ENCODE measurements at places on chromosomes 7 and 10. TPM values are rescaled to one million over a fixed set of nuclear protein-coding genes. Genes with fewer than 3 reads are reported as not detected.

DNA sequence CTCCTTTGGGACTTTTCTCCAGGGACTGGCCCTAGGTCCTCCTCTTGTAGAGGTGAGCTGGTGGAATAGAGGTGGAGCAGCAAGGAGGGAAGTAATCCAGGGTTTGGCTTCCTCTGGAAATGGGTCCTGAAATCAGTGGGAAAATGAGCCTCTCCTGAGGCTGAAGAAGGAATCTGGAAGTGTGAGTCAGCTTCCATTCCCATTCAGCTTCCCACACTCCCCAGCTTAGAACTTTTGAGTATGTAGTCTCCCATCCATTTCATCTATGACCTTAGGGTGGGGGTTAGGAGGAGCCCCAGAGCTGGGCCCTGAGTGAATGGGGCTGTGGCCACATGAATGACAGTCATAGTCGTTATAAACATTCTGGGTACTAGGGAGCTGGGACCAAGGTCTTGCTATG is 17.7 kb downstream of the LDB1 start:
- DNase-seq: no peak

DNA sequence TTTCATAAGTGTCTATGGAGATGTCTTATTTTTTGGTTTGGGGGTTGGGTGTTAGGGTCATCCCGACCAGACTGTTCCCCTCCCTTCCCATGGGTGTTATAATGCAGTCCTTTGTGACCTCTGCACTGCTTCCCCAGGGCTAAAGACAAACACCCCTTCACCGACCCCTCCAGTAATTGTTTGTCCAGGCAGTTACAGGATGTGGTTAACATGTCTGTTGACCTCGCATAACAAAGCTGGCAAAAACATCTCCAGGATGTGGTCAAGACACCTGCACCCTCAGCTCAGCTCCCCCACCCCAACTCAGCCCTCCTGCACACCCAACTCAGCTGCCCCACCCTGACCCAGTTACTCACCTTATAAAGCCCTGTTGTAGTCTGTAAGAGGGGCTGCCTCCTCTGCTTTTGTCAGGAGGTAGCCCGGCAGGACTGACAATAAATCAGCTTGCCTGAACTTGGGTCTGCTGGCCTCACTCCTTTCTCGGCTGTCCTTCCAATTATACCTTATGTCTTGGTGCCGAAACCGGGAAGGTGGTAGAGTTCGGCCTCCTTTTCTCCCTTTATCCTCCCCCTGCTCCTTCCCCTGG is 102.2 kb downstream of the ZNF92 start:
- DNase-seq: no peak

- no peak for DNase-seq
Observed at GRCh38 chr10:64275774-64276173, 754.6 kb downstream of the REEP3 start.

Gene SEMA4G
- total RNA-seq: 0.96 TPM
